Liver (tissue), 10 donors: ENCODE measurements at places on chromosomes 3 and 15. TPM values are rescaled to one million over a fixed set of nuclear protein-coding genes. Genes with fewer than 3 reads are reported as not detected.
A peak's percentile ranks its signal among the peaks of the same experiment; 100 is the strongest.

DNA sequence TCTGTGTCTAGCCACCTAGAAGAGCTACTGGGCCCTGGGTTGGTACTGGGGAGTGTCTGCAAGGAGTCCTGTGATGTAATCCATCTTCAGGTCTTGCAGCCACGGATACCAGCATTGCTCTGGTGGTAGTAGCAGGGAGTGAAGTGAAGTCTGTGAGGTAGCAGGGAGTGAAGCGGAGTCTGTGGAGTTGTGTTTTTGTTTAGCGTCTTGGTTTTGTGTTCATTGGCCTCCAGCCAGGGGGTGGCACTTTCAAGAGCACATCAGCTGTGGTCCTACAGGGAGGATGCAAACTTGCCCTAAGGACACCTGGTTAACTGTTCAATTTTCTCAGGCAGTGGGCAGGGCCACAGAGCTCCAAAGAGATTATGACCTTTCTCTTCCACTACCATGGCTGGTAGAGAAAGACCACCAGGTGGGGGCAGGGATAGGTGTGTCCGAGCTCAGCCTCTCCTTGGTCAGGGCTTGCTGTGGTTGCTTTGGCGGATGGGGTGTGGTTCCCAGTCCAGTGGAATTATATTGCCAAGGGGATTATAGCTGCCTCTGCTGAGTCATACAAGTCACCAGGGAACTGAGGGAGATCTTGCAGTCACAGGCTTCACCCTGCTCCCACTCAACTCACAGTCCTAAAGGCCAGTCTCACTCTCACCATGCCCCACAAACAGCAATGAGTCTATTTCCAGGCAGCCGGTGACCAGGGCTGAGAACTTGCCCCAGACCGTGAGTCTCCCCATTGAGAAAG lies 424.7 kb downstream of the ZBBX start:
- no peaks in the 10 kb centered on the region for H3K36me3 ChIP-seq
- no peaks in the 10 kb centered on the region for H3K27me3 ChIP-seq
- DNase-seq, result no peak
- no peaks in the 10 kb centered on the region for H3K4me1 ChIP-seq
- H3K4me3 ChIP-seq, result no peak overlapping the region

GRCh38 chr3:105836533-105836932 lies 32.3 kb downstream of the CBLB start:
- H3K27me3 ChIP-seq, result no peaks in the 10 kb centered on the region
- H3K36me3 ChIP-seq, result no peaks in the 10 kb centered on the region
- peaks cover 24% of the 10 kb centered on the region for H3K4me1 ChIP-seq
- H3K27ac ChIP-seq, result no peak overlapping the region
- no peak overlapping the region for H3K4me3 ChIP-seq
- no peak for DNase-seq

Gene CD200
- 0.28 TPM for total RNA-seq

Gene GXYLT2
- 0.98 TPM for total RNA-seq

DNA sequence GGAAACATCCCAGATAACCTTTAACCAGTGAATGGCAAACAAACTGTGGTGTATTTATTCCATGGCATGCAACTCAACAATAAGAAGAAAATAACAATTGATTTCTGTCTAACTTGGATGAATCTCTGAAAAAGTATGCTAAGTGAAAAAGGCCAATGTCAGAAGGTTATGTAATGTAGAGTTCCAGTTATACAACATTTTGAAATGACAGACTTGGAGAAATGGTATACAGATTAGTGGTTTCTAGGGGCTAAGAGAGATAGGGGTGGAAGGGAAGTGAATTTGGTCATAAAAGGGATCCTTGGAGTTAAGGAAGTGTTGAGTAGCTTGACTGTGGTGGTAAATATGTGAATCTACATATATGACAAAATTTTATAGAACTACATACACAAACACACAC lies 269.4 kb upstream of the SUCLG2 start:
- H3K27ac ChIP-seq, result no peak overlapping the region
- H3K4me3 ChIP-seq, result no peak overlapping the region
- no peak for DNase-seq
- no peaks in the 10 kb centered on the region for H3K4me1 ChIP-seq
- H3K27me3 ChIP-seq, result no peaks in the 10 kb centered on the region

Gene MKRN2OS
- total RNA-seq, result 0.17 TPM

- H3K4me3 ChIP-seq, result no peak overlapping the region
- H3K4me1 ChIP-seq, result peaks cover 22% of the 10 kb centered on the region
- H3K36me3 ChIP-seq, result no peaks in the 10 kb centered on the region
Observed at GRCh38 chr3:20060974-20061685, 20.9 kb downstream of the KAT2B start.

DNA sequence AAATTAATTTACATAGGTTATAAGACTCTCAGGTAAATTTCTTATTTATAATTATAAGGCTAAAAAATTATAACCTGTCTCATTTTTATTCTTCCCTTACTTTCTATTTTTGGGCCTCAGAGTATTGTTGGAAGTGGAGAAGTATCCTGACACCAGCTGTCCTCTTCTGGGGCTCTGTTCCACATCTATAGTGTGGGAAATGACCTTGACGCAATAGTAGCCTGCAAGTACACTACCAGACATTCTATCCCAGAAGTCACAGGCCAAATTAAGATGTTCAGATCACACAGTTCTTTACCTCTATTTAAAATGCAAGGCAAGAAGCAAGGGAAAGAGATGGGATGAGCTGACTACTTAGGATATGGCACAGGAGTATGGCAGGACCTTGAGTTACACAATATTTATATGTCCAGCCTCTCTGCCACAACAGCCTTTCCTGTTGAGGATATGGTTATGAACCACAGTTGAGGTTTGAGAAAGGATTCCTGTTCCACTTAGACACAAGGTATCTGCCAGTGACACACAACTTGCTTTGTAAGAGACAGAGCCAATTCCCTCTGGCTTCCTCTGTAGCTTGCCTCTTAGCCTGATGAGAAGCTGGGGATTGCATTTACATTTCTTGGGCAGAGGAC lies 158.0 kb upstream of the IL12A start:
- no peak overlapping the region for H3K4me3 ChIP-seq
- no peak overlapping the region for H3K27ac ChIP-seq
- H3K27me3 ChIP-seq, result no peaks in the 10 kb centered on the region
- H3K4me1 ChIP-seq, result peaks cover 16% of the 10 kb centered on the region
- no peaks in the 10 kb centered on the region for H3K36me3 ChIP-seq

Gene MME
- total RNA-seq, result 20.7 TPM

Gene C3orf18
- total RNA-seq, result 2.7 TPM

GRCh38 chr3:152113413-152113812 lies 155.3 kb upstream of the MBNL1 start:
- H3K27ac ChIP-seq, result no peak overlapping the region
- H3K36me3 ChIP-seq, result no peaks in the 10 kb centered on the region
- DNase-seq, result no peak
- no peaks in the 10 kb centered on the region for H3K27me3 ChIP-seq

DNA sequence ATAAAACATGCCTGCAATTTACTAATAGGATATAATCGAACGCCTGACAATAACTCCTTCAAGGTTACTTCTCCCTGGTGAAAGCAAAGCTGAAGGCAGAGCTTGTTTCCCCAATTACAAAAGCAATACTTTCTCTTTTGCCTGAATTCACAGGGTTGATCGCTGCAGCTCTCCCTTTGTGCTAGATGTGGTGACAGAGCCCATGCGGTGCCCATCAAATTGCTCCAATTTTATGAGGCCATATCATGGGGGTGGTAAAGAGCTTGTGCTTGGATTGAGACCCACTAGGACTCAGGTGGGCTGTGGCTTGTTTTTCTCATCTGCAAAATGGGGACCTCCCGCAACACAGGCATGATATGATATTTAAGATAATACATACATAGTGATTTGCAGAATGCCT lies 143.4 kb downstream of the GREM1 start:
- H3K27me3 ChIP-seq, result no peaks in the 10 kb centered on the region
- no peaks in the 10 kb centered on the region for H3K36me3 ChIP-seq
- DNase-seq, result no peak
- H3K27ac ChIP-seq, result no peak overlapping the region
- no peak overlapping the region for H3K4me3 ChIP-seq

Gene TRH
- total RNA-seq, result not detected

Gene RASSF1
- total RNA-seq, result 12.2 TPM

DNA sequence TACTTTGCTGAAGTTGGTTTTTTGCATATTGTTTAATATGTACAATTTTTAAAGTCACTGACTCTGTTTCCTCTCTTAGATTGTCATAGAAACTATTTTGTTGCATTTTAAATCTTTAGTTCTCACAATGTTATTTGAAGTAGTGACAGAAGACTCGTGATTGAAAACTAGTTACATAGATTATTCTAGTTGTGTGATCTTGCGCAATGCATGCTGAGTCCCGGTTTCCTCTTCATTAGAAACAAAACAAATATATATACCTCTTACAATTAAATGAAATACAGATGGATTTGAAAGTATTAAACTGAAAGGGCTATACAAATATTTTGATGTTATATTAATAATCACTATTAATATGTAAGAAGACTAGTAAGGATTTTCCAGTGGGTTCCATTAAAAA lies 333.0 kb downstream of the LPP start:
- H3K36me3 ChIP-seq, result peaks cover 12% of the 10 kb centered on the region
- H3K4me1 ChIP-seq, result no peaks in the 10 kb centered on the region
- DNase-seq, result no peak
- no peak overlapping the region for H3K27ac ChIP-seq
- no peaks in the 10 kb centered on the region for H3K27me3 ChIP-seq

Gene IL17RC
- 15.4 TPM for total RNA-seq

DNA sequence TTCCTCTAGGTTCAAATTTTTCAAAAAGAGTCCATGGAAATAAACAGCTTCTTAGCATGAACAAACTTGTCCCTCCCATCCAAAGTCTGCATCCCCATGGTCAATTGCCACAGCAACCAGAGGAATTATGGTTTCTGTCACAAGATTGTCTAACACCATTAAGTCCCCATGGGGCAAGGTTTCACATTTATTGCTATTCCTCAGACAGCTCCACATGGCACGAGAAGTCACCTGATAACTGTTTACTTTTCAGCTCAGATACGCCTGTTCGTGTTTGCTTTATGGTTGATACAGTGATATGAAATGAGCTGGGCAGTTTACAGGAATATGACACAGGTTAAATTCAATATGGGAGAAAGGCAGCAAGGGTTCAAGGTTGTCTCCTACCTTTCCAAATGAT lies 37.9 kb upstream of the MUC13 start:
- H3K36me3 ChIP-seq, result no peaks in the 10 kb centered on the region
- no peak overlapping the region for H3K4me3 ChIP-seq
- no peak overlapping the region for H3K27ac ChIP-seq
- no peaks in the 10 kb centered on the region for H3K27me3 ChIP-seq

DNA sequence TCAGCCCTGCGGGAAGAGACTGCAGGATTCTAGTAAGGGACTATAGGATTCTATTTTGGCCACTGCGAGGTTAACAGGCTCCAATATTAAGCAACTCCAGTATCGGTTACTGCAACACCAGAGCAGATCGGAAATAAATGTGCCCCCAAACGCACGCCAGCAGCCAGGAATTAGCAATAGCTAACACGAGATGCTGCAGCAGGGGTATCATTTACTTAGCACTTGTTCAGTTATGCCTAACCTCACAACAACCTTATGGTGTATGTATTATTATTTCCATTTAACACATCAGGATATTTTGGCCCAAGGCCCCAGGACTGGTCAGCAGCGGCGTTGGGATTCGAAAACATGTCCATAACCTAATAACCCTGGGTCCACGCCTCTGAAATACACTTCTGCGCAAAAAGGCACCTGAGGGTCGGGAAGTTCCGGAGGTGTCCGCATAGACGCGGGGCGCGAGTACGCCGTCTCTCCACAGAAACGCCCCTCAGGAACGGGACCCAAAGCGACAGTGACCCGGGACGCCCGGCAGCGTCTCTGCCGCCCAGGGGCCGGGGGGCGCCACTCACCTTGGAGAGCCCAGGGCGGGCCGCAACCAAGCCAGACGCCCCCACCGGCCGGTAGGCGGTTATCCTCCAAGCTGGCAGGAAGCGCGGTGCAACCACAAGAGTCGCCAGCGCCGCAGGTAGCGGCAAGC lies 681 bp downstream of the PIK3CB start:
- H3K4me3 ChIP-seq, result peak overlapping the region; percentile 93
- H3K36me3 ChIP-seq, result no peaks in the 10 kb centered on the region
- no peaks in the 10 kb centered on the region for H3K27me3 ChIP-seq
- DNase-seq, result no peak
- H3K4me1 ChIP-seq, result peaks cover 13% of the 10 kb centered on the region
